ENCODE measurements at places on chromosomes 7 and 10.

DNA sequence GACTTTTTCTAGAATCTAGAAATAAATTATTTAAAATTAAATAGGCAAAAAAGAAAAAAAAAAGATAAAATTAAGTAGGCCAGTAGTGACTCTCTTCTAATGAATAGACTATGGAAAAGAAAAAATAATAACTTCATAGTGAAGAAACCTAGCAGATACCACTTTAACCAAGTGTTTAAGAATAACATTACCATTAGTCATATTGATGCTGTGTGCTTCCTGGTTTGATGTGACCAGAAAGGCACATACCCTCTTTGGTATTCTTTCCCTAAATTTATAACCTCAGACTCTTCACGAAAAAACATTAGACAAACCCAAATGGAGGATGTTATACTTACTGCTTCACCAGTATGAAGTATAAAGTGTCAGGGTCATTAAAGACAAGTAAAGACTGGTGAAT, 42.6 kb downstream of the KIF20B start:
- DNase-seq: no peak

- DNase-seq: no peak
Observed at GRCh38 chr7:54888734-54889082, 129.7 kb upstream of the SEC61G start.

DNA sequence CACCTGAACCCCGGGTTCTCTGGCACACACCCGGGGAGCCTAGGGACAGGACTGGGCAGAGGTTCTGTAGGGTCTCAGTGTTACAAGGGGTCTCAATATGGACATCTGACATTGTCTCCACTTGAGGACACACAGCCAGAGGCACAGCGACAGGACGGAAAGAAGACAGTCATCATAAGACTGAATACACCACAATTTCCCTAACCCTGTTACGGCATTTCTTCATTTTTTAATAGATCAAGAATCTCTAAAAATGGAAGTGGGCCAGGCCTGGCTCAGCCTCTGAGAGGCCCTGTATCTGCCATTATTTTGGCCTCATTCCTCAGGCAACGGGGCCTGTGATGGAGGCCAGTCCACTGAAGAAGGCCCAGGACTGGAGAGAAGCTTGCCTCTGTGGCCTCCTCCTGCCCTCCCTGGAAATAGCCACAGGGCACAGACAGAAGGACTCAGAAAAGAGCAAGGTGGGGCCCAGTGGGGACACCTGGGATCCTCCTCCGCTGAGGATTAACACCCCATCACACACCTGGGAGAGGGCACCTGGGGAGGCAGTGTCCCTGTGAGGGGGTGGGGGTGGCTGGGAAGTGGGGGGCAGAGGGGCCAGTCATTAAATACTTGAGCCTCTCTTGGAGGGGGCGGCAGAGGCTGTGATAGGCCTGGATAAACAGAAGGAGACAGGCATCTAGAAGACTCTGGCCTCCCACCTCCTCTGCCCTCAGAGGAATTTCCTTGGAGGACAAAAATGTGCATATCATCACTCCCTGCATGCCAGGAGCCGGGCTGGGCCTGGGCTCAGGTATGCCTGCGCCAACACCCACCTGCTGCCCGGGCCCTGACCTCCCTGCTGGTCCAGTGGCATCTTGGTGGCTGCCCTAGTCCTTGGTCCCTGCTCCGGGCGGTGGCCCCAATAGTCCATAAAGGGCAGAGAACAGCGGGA, 8.0 kb downstream of the SPOCK2 start:
- DNase-seq: no peak

- DNase-seq: peak; percentile 22
Observed at GRCh38 chr10:14839305-14839695, 1.2 kb downstream of the HSPA14 start.

- DNase-seq: no peak
Observed at GRCh38 chr7:123787220-123788007, 38.6 kb upstream of the WASL start.

- DNase-seq: no peak
Observed at GRCh38 chr7:72099784-72100183, 312.4 kb downstream of the CALN1 start.

GRCh38 chr10:121959671-121960070, 15.3 kb downstream of the NSMCE4A start:
- no peak for DNase-seq

DNA sequence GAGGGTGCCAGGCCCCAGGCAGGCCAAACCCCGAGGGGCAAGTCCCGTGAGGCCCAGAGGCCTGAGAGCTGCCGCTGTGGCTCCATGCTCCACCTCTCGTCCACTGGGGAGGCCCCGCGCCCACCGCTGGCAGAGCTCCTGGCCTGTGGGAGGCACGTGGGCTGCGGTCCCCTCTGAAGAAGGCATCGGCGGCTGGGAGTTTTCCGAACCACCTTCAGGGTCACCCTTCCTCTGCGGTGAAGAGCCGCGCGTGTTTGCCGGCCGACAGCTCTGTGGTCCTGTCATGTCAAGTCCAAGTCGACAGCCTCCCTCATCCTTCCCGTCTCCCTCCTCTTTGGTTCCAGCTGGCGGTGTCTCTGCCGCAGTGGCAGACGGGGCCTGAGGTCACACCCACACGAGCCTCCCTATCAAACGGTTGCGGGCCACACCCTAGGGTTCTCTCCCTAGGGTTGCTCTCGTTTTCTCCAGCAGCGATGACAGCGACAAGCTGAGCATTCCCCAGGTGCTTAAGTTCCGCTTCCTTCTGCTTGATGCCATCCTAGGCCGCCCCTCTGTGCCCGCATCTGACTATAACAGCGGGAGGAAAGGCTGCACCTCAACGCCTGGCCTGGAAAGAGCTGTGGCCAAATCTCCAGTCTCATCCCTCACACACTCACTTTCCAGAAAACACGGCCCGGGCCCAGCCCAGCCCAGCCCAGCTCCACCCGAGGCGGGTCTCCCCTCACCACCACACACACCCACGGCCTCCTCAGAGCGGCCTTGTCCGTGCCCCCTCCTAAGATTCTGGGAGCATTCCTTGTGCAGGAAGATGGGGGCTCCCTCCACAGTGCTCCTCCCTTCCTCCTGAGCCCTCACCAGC, 185.0 kb downstream of the ELFN1 start:
- no peak for DNase-seq

DNA sequence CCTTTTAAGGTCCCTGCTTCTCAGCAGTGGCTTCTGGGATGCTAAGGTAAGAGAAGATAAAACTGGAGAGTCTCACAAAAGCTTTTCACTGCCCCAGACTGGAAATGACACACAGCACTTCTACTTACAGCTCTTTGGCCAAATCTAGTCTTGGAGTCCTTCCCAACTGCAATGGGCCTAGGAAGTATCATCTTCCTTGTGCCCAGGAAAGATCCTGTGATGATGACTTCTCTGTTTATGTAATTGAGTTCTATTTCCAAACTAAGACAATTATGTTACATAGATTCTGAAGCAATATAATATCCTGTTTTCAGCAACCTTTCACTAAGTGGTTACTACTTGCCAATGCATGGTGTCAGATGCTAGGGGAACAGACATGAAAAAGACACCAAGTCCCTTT, 234.1 kb downstream of the PTEN start:
- DNase-seq: no peak
